ENCODE measurements at places on chromosomes 16 and 17. TPM values are rescaled to one million over a fixed set of nuclear protein-coding genes. Genes with fewer than 3 reads are reported as not detected.

Gene CIITA
- total RNA-seq = 51.9 TPM

Gene SMCR8
- total RNA-seq = 13.4 TPM

Gene ZNF423
- total RNA-seq = 25.3 TPM

Gene SRSF1
- 169 TPM for total RNA-seq

Gene CD7
- 2.5 TPM for total RNA-seq

Gene FOXC2
- total RNA-seq = 20.0 TPM

Gene SPIRE2
- 3.2 TPM for total RNA-seq

Gene PRR35
- not detected for total RNA-seq

Gene SEZ6
- not detected for total RNA-seq

Gene PABPN1L
- total RNA-seq = not detected

All from sciatic nerve (tissue), 2 donors.